Activated T-helper 1 cell treated with anti-CD3 and anti-CD28 coated beads, Interleukin-2, amount 50 U/mL, for 16 hours (primary cell): ENCODE measurements at places on chromosomes 7 and 10.

DNA sequence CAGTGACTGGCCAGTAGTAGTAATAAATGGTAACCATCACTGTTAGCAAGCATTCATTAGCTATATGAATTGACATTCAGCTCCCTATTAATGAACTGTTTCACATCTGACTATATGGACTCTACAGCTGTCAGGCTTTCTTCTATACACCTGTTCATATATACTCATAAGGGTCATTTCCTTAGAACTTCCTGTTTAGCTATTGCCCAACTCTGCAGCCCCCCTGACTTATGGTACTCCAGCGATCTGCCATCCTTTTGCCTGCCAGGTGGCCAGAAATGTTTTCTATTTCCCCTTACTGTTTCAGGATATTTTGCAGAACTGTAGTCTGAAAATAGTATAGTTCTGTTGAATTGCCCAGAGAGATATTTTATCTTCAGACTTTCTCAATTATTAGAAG is 56.6 kb downstream of the TASOR2 start:
- DNase-seq, result no peak

- DNase-seq, result no peak
These were observed 3.4 kb downstream of the DNMBP start for GRCh38 chr10:100006243-100006886.

DNA sequence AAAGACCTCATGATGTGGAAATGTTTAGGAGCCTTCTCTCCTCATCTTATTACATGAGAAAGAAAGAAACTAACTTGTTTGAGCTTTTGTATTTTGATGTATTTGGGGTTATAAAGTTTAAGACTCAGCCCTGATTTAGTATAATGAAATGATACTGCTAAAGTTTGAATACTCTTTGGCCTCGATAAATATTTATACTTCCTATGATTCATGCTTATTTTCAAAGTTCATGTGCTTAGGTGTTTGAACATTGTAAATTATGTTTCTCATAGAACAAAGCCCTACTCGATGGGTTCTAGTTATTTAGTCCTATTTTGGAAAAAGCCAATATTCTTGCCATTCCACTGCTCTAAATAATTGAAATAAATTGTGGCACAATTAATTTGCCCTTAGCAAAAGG is 303.2 kb downstream of the ZWINT start:
- DNase-seq, result no peak

DNA sequence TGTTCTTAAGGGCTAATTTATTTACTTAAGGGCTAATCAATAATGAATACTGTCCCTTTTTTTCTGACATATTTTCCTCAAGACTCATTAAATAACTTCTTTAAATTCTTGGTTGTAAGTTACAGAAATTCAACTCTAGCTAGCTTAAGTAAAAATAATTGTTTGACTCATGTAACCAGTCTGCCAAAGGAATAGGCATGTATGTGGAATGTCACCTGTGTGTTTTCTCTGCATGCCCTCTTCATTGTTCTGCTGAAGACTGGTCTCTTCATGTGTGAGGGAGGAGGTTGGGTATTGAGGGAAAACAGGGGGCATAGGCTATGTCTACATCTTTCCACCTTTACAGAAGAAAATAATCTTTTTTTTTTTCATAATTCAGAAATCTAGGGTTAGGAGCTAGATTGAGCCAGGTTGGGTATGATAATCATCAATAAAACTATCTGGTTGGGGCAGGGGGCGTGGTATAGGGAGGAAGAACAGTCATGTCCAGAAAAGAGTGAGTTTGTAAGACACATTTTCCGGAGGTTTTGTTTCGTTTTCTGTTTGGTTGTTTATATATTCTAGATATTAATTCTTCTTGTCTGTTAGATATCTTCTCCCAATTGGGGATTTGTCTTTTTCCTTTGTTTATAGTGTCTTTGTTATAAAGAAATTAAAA is 37.9 kb downstream of the EXOC4 start:
- DNase-seq, result no peak

DNA sequence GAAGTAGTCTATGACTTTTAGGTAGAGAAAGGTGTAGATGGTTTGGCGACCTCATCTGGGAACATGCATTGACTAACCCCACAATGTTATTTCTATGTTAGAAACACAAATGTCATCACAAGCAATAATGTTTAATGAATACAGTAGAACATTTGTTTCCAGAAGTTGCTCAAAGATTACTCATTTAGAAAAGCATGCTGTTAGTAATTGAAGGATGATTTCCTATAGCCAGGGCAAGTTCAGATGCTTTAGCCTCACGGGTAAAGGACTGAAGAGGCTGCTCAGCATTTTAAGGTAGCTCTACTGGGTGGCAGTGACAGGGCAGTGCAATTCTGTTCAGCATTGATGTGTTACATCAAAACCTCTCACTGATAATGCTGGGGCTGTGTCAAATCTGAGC is 199.3 kb upstream of the FZD1 start:
- DNase-seq, result no peak

DNA sequence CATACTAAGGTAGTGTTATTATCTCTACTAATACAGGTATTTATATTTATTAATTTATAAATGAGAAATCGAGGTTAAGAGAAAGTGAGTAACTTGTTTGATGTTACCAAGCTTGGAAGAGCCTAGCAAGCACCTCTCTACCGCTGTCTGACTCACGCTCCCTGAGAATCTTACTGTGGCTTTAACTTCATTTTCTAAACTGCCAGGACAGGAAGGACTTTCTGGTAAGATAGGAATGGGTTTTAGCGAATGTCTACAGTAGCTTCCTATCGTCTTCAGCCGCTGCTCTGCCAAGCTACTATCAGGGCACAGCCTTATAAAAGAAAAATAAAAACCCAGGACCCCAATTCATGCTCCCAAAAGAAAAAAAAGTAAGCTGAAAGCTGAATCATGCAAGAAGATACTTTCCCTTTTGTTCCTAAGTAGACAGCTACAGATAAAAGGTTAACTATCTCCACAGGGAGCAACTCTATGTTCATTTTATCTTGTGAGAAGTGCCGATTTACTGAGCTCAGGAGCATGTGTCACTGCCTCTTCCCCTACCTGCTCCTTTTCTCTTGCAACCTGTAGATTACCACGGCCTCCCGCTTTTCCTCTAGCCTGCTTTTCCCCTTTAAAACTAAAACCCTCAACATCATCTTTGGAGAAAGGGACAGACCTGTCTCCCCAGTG is 60.2 kb downstream of the THNSL1 start:
- no peak for DNase-seq

DNA sequence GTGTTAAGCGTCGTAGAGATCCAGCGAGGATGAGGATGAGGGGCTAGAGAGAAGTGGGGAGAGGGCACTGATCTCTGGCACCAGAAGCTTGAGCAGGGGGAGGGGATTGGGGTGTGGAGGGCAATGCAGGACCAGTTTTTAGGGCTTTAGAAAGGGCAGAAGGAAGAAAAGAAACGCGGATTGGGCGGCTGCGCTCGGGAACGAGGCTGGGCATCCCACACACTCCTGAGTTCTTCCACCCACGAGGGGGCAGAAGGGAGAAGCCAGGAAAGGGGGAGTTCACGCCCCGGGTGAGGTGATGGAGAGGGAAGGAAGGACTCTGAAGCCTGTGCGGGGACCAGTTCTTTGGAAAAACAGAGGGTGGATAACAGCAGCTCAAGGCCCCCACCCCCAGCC is 6.1 kb upstream of the VGF start:
- no peak for DNase-seq

- no peak for DNase-seq
These were observed 50.6 kb downstream of the ARHGAP22 start for GRCh38 chr10:48554246-48554645.

DNA sequence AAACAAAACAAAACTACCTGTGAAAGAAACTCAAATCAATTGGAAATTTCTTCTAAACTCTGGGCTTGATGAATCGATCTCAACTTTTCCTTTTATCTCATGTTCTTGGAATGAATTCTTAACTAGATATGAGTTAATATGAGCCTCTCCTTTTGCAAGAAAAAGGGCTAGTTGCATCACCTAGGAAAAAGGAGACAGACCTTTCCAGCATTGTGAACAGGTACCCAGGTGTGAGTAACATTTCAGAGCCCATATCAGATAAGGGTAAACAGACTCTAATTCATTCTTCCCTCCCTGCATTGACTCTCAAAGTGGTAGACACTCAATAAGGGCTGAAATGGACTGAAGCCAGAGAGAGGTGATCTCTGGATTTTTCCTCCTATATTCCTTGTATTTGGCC is 103.8 kb upstream of the AGR3 start:
- DNase-seq, result no peak

DNA sequence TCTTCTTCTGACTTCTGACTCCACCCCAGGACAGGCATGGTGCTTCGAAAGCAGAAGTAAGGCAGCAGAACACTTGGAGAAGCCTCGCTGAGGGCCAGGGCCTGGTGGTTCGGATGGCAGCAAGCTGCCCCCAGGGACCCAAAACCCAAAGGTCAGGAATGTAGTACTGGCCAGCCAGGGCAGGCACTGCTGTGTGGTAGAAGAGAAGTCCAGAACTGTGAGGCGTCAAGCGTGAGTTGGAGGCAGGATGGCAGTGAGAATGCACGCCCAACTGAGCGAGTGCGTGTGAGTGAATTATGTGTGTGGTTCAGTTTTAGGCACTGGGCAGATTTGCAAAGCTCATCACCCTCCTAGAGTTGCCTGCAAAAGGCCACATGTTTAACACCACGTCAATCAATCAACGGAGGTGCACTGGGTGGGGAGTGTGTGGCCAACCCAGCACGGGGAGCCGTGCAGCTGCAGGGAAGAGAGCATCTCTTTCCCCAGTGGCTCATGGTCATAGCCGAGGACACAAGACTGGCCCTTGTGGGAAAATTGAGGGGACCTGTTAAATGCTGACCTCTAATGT is 144.3 kb downstream of the KCNMA1 start:
- DNase-seq, result no peak

- no peak for DNase-seq
These were observed 151.2 kb downstream of the CFTR start for GRCh38 chr7:117630907-117631564.

- no peak for DNase-seq
These were observed 139.3 kb upstream of the KLF6 start for GRCh38 chr10:3924344-3924743.

DNA sequence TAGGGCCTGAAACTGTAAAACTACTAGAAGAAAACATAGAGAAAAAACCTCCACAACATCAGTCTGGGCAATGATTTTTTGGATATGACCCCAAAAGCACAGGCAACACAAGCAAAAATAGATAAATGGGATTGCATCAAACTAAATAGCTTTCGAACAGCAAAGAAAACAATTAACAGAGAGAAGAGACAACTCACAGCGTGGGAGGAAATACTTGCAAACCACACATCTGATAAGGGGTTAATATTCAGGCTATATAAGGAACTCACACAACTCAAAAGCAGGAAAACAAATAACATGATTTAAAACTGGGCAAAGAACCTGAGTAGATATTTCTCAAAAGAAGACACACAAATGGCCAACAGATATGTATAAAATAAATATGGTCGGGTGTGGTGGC is 7.7 kb upstream of the GSTK1 start:
- DNase-seq, result no peak

- DNase-seq, result peak; percentile 54
These were observed 17.3 kb downstream of the MLXIPL start for GRCh38 chr7:73606801-73607691.

DNA sequence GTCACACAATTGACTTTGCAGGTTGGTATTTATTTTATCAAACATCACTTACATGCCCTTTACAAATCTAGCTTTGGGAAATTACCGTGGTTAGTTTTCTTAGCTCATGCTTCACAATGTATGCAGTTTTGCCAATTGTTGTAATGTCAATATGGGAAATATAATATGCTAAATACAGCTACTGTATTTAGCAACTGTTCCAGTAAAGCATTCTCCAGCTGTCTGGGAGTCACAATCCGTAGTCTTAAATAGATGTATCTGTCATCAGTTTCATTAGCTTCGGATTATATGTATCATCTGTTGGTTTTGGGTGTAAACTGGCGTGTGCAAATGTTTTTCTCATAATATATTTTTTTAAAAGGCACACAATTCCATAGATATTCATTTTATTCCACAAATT is 19.4 kb upstream of the AHR start:
- DNase-seq, result no peak

DNA sequence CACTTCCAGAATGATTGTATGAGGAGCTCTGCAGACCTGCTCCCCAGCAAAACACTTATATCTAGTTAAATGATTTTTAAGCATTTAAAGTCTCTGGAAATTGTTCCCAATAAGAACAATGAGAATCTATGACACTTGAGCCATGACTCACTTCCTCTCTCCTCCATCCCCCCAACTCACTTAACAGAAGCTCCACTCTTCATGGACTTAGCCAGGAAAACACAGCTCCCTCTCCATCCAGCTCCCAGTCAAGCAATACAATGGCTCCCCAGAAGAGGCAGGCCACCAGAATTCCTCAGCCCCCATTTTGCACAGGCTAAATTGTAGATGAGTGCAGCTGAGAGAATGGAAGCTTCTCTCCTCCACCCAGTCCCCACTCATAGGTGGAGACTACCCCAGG is 27.0 kb downstream of the AOC1 start:
- DNase-seq, result no peak

GRCh38 chr10:75358132-75358531 is 43.4 kb downstream of the ZNF503 start:
- no peak for DNase-seq

GRCh38 chr7:140977741-140978140 is 37.0 kb downstream of the MRPS33 start:
- DNase-seq, result no peak

- DNase-seq, result no peak
These were observed 5.1 kb downstream of the STK32C start for GRCh38 chr10:132302421-132303310.

DNA sequence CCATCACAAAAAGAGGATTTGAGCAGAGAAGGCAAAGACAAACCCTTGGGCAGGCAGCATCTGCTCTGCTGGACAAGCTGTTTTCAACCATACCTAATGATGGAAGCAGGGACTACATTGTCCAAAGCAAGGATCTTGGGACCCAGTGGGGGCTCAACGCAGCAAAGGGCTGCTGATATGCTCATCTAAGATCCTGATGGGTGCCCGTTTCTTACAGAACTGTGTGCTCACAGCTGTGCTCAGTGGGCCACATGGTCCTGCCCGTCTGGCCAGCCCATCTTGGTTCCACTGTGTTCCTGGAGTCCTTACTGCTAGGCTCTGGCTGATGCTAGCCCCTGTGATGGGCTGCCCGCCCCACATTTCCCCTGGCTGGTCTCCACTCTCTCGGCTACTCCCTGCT is 36.1 kb downstream of the GPRIN2 start:
- no peak for DNase-seq

DNA sequence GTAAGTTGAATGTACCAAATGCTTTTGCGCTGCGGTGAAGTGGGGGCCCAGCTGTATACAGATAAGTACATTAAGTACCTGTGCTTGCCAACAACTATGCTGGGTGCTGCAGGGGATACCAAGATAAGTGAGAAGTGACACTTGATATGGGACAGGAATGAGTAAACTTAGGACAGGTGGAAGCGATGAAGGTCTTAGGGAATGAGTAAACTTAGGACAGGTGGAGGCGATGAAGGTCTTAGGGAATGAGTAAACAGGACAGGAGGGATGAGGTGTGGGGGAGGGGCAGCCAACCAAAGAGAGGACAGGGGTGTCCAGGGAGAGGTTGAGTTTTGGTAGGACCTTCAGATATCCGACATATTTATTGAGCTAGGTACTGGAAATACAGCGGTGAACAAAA is 1.4 kb downstream of the MDH2 start:
- no peak for DNase-seq
